T1000 (cell line): ENCODE measurements at places on chromosomes 3 and 15.

- DNase-seq: no peak
These were observed 167.4 kb downstream of the STAG1 start for GRCh38 chr3:136584728-136585127.

DNA sequence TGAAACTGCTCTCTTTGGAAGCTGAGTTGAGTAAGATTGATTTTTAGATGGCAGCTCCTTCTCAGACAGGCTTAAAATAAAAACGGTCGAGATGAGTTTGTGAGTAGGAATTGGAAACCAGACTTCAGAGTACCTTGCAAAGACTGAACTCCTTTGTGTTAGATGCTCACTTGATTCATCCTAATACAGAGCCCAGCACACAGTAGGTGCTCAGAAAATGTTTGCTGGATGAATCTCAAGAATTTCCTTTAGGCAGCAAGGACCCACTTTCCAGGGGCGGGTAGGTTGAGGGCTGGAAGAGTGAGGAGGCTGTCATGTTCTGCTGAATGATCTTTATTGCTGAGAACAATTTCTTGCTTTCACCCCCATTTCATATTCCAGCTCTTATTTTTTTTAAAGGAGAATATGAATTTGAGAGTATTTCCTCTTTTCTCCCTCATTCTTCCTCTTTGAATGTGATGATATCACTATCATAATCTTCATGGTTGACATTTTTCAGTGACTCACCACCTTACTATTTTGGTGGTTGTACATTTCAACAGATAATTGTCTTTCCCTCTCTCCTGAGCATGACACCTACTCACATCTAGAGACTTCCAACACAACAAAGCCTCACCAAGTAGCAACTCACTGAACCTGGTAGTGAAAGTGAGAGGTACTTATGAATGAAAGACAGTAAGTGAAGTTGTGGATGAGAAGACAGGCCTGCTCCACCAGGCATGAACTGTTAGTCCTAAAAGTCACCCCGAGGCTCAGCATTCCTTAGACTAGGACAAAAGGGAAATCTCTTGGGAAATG lies 113.3 kb downstream of the PDCD6IP start:
- DNase-seq: no peak

- no peak for DNase-seq
These were observed 7.0 kb downstream of the GNAI2 start for GRCh38 chr3:50242851-50243542.

DNA sequence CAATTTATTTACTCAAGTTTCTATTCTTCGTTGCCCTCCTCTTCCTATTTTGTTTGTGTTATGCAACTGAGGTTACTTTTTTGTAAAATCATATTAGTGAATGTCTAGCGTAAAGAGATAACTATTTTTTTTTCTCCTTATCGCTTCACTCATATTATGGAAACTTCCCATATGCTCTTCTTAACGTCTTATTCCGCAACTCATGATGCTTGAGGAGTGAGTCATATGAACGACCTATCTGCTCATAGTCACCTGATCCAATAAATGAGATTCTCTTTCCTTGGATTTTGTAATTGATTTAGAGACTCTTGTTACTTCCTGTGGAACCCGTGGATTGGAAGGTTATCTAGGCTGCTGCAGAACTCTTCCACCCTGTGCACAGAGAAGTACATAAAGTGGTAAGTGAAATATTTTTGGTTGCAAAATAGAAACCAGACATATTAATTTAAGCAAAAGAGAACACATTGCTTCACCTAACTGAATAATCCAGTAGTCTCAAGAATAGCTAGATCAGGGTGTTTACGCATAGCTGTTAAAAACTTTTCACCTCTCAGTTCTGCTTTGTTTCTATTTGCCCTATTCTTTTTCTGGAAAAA lies 719.3 kb upstream of the SGO1 start:
- DNase-seq: no peak

- peak; percentile 21 for DNase-seq
These were observed 1.1 kb upstream of the EIF2B5 start for GRCh38 chr3:184133840-184134745.

GRCh38 chr3:43369404-43370292 lies 83.3 kb downstream of the SNRK start:
- no peak for DNase-seq

DNA sequence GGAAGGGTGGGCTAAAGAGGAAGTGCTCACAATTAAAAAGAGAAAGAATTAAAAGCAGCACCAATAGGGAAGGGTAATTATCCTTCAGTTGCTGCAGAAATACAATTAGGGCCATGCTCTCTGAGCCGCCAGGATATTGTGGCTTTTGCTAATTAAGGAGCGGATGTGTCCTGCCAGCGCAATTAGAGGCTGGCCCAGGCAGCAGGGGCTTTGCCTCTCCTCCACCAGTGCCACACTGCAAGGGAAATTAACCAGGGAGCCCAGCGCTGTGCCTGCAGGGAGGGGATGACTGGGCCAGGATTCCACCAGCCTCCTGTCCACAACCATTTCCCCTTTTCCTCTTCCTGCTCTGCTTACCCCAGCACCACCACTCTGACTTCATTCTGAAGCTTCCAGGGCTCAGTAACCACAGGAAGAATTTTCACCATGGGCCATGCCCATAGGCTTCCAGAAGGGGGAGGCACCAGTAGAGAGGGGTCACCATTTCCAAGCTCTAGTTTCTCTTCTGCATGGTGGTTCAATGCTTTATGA lies 10.4 kb upstream of the AEN start:
- DNase-seq: no peak

GRCh38 chr3:151275091-151275490 lies 3.3 kb downstream of the P2RY14 start:
- DNase-seq: no peak

DNA sequence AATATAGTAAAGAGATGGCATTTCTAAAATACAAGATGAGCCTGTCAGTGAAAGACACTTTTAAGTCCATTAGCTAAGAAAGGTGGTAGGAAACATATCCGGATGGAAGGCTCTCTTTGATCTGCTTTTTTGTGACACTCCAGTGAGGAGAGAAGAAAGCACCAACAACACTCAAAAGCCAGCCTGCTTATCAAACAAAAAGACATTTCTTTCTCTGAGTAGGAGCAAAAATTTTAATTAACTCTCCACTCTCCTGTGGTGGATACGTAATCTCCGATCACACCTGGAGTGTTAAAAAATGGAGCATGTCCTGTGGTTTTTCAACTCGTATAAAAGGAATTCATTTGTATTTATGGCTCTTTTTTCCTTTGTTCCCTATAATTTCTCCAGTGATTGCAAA lies 65.3 kb downstream of the OXNAD1 start:
- DNase-seq: no peak

DNA sequence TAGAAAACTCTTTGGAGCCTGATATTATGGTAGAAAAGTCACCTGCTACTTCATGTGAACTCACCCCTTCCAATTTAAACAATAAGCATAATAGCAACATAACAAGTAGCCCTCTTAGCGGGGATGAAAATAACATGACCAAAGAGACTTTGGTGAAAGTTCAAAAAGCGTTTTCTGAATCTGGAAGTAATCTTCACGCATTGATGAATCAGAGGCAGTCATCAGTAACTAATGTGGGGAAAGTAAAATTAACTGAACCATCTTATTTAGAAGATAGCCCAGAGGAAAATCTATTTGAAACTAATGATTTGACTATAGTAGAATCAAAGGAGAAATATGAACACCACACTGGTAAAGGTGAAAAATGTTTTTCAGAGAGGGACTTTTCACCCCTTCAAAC lies 5.1 kb upstream of the SCG5 start:
- DNase-seq: no peak
